Kidney (tissue), 22 donors: ENCODE measurements at places on chromosomes 3 and 15. TPM values are rescaled to one million over a fixed set of nuclear protein-coding genes. Genes with fewer than 3 reads are reported as not detected.

DNA sequence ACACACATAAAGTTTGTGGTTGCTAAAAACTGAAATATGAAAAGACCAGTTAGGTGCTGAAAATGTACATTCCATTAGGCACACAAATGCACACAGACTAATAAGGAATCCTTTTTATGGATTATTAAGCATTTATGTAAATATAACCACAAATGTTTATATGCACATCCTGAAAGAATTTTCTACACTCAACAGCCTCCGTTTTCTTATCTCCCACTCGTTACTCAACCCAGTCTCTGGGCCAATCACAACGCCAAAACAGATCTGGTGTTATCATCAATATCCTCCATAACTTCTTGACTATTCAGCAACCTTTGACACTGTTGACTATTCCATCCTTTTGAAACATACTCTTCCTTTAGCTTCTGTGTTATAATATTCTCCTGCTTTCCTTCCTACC, 136.4 kb downstream of the ATP8B4 start:
- no peak for DNase-seq

- DNase-seq = no peak
Observed at GRCh38 chr3:64405211-64405835, 180.1 kb upstream of the PRICKLE2 start.

GRCh38 chr3:50293079-50293801, 1.0 kb upstream of the IFRD2 start:
- no peak for DNase-seq

GRCh38 chr3:20215636-20216035, 29.6 kb upstream of the SGO1 start:
- DNase-seq = no peak

GRCh38 chr3:40992023-40992422, 207.3 kb upstream of the CTNNB1 start:
- no peak for DNase-seq

DNA sequence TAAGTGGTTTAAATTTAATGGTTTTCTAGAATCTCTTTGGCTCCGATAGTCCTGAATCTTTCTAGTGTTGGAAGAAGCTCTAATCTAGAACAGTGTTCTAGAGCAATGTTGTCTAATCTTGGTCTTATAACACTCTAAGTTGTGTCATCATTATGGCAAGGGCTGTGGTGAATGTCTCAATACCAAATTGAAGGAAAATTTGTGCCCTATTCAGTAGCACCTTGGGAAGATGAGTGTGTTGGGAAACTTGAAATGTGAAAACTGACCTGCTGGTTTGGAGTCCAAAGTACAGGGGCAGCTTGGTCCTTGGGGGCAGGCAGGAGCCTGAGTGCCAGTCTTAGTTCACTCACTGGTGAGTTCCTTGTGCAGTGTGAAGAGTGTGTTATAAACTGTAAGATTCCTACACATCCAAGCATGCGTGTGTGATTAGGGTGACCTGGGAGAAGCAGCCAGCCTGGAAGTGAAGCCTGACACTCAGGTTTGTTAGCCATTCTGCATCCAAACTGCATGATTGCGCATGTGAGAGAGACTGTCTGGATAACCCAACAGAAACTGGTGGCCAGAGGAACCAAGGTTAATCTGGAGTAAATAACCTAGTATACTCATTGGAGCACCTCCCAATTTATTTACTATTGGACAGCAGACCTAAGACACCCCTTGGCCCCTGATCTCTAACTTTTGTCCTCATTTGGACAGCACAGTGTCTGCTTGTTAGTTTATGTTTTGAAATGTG, 14.6 kb downstream of the ZNF592 start:
- DNase-seq = no peak

GRCh38 chr3:97121386-97121785, 307.0 kb downstream of the EPHA6 start:
- no peak for DNase-seq

DNA sequence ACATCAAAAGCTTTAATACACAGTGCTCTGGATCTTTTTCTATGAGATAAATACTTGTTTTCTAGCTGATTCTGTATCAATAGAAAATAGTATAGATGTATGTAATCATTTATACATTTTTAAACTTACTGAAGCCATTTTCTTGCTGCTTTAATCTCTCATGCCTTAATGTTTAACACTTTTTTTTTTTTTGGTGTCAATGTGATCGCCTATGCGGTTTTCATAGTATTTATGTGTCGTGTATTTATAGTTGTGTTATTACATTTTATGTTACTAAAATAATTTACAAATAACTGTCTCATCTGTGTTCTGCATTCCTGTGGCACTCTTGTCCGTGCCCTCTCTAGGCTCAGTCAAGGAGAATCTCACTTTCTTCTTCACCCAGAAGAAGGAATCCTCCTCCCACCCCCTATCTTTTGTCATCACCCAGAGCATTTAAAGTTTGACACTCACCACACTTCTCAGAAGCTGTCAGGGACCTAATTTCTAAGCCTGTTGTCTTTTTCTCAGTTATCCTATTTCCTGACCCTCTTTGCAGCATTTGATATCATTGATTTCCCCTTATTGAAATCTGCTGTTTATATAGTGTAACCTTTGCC, 21.4 kb upstream of the GPR171 start:
- DNase-seq = no peak

DNA sequence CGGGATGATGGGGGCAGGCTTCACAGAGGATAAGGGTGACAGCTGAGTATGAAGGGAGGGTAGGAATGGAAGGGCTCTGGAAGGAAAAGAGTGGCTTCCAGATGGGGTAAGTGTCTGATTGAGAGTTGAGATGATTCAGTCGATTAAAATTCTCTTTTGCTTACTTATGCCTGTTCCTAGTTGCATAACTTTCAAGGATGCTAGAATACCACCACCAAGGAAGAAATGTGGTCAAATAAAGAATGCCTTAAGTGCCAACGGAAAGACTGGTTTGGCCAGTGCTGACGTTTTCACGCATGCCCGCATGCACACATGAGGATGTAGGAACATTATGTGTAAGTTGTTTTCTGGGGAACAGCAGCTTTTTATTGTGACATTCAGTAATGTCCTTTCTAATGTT, 263.4 kb upstream of the WNT5A start:
- no peak for DNase-seq

- DNase-seq = peak; percentile 72
Observed at GRCh38 chr3:49910409-49911123, 6.9 kb upstream of the MST1R start.

DNA sequence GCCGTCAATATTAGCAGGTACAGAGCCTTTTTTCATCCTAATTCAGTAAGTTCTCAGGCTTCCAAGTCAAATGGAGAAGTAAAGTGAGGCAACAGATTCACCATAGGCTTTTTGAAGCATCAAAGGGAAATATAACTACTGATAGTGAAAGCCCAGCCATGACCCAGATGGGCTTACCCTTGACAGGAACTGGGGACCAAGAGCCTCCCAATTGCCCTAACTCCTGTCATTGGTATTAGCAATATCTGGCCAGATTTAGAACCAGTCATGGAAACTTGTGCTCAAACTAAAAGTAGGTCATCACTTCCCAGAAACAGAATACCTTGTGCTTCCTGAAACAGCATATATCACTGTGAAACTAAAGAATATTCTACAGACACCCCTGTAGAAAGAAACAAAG, 33.0 kb downstream of the NME9 start:
- no peak for DNase-seq

DNA sequence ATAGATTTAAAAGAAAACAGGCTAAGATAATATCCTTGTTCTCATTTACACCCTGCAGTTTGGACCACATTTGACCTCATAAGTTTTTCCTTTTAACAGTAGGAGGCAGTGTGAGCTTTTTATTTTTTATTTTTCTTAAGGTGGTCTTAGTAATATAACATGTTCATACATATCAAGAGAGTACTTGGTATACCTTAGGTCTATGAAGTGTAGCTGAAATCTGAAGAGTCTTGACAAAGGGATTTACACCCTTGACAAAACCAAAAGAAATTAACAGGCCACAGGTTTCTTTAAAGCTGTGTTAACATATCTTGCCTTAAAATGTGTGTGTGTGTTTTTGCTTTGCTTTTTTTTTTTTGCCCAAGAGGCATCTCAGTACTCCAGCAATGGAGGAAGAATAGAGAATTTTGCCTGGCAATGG, 3.2 kb downstream of the RAP2B start:
- peak; percentile 12 for DNase-seq

GRCh38 chr3:181794011-181794790, 82.5 kb downstream of the SOX2 start:
- DNase-seq = no peak

Gene CLK3
- 66.3 TPM for total RNA-seq

Gene ATP10A
- total RNA-seq = 6.8 TPM
